ENCODE measurements at places on chromosomes 3 and 15.

GRCh38 chr3:46416125-46416810, 9.2 kb downstream of the CCRL2 start:
- DNase-seq, result no peak

DNA sequence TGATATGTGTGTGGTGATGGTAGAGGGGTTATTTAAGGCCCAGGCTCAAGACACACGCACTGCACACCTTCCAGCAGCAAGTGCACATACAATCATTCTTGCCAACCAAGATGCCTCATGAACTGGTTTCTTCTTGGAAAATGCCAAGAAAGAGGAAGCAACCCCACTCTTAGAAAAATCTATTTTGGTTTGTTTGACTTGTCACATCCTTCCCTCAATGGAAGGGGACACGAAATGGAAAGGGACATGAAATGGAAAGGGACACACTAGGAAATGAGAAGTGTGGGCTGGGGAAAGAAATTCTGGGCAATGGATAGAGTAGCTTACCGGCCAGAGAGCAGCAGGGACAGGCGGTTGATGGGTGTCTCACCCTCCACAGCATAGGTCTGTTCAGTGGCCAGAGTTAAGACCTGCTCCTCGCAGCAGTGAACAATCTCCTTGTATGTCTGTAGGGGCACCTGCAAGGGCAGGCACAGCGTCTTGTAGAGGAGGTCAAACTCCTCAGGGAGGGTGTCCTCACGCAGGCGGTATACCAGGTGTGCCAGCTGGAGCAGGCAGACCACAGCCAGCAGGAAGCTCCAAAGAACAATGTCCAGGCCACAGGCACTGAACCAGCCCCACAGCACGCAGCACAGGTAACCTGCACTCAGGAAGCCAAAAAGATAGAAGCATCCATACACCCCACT, 640 bp downstream of the POPDC2 start:
- DNase-seq, result no peak

- no peak for DNase-seq
Measured at GRCh38 chr3:102715030-102715697, 280.3 kb downstream of the ZPLD1 start.

GRCh38 chr15:97866959-97867358, 93.5 kb upstream of the ARRDC4 start:
- no peak for DNase-seq

GRCh38 chr3:13705051-13705450, 156.1 kb downstream of the FBLN2 start:
- no peak for DNase-seq

- DNase-seq, result no peak
Measured at GRCh38 chr3:48492461-48493202, 11.3 kb downstream of the SHISA5 start.

- no peak for DNase-seq
Measured at GRCh38 chr15:34297059-34297458, 40.5 kb downstream of the SLC12A6 start.

DNA sequence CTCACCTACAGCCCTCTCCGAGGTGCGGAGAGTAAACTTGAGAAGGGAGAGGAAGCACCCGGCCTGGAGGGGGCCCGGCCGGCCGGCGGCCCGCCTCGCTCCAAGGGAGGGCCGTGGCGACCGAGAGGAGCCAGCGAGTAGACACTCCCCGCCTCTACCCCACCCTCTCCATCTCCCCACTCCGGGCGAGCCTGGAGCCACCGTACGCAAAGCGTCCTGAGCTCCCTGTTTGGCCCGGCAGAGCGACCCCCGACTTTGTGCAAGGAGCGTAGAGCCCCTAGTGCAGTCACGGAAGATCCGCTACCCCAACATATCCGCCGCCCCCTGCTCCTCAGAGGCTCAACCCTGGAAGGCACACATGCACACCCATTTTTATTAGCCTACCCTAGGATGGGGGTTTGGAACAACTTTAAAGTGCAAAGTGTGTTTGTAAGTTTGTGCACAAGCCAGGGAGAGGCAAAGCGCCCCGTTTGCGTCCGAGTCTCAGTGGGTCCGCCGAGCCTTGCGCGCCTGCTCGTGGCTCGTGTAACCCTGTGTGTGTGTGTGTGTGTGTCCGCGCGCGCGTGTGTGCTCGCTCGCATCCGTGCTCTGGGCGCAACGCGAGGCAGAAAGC, 508 bp upstream of the SMAD6 start:
- DNase-seq, result no peak

DNA sequence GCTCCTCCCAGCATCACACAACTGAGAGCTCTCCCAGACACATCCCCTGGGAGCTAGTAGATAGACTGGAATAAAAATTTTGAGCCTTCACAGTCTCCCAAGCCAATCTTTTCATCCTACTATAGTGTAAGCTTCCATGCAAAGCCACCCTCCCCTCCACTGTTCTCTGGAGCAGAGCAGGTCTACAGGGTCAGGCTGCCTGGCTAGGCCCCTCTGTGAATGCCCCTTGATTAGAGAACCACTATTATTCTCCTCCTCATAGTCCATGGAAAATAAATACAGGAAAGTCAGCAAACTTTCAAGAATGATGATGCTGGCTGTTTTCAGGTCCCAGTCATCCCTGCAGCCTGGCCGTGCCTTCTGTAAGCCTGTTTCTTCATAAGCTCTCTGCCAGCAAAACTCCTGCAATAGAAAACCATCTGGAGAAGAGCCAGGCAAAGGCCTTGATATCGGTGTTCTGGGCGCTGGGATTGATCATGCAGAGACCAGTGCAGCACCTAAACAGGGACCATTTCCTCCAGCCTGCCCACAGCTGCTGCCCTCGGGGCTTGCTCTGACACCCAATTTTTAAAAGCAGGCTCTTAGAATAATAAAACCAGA, 51.7 kb downstream of the CRYGS start:
- no peak for DNase-seq

- DNase-seq, result no peak
Measured at GRCh38 chr3:115062412-115062956, 84.6 kb downstream of the ZBTB20 start.

DNA sequence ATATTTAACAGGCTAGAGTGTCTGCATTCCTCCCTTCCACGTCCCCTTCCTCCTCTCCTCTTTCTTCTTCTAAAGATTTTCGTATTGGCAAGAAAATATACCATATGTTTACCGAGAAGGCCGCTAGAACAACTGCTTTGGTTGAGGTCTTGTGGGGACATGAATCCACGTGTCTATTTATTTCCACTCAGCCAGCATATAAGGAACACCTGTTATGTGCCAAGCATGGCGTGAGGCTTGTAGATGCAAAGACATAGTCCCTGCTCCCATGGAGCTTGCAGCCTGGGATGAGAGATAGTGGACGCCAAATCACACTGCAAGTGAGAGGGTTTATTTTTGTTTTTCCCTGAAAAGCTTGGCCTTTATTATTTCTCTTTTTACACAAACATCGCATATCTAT, 57.1 kb downstream of the SLC7A14 start:
- no peak for DNase-seq

GRCh38 chr15:36332301-36332700, 247.1 kb upstream of the CDIN1 start:
- DNase-seq, result no peak

Measured in stimulated activated CD4-positive, alpha-beta T cell treated with anti-CD3 and anti-CD28 coated beads, Interleukin-12 subunit alpha, Interleukin-12 subunit beta, amount 100 ng/mL, for 48 hours (primary cell).